NCI-H524 (cell line): ENCODE measurements at places on chromosomes 12 and 14.

DNA sequence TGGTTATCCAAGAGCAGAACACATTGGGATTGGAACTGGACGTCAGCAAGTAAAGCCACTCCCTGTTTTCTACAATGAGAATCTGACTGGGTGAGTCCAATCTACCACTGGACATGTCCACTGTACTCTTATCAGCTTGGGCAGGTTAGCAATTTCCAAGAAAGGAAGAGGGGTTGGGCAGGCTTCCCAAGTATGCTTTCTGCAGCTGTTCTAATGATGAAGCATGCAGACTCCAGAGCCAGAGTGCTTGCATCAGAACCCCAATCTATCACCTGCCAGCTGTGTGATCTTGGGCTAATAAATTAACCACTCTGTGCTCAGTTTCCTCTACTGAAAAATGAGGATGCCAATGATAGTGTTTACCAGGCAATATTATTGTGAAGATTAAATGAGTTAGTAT is 92.0 kb downstream of the EMP1 start:
- DNase-seq = no peak

GRCh38 chr12:21296751-21297406 is 37.8 kb downstream of the SLCO1A2 start:
- no peak for DNase-seq

DNA sequence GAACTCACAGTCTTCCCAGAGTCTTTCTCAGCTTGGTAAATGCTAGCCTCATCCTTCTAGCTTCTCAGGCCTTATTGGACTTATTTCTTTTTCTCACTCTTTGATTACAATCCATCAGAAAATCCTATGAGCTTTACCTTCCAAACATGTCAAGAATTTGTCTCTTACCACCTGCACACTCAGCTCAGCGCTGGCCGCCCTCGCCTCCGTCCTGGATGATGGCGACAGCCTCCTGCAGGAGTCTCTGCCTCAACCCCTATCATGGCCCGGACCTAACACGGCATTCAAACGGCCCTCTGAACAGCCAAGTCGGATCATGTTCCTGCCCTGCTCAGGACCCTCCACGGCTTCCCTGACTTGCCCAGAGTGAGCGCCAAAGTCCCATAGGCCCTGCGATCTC is 333.1 kb upstream of the FKBP4 start:
- DNase-seq = no peak

- DNase-seq = no peak
Measured at GRCh38 chr12:83920821-83921547, 991.6 kb downstream of the SLC6A15 start.

DNA sequence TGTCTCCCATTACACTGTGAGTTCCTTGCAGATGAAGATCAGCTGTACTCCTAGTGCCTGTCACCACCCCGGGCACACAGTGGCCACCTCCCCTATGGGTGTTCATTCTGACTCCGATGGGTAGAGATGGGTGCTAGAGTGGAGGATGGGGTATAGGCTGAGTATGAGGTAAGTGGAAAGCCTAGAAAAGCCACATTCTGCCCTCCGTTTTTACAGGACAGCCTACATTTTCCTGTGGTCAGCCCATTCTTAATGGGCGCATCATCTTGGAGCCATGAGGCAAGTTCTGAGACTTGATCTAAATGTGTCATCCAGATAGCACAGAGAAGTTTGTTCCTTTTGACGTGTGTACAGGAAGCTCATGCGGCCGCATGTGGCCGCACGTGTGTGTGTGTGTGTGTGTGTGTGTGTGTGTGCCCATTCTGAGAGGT is 166.7 kb upstream of the HIF1A start:
- DNase-seq = no peak
